ENCODE measurements at places on chromosomes 4 and X.

- DNase-seq: no peak
These were observed 12.6 kb downstream of the DGKQ start for GRCh38 chr4:960636-961350.

- DNase-seq: no peak
These were observed 44.5 kb downstream of the DTHD1 start for GRCh38 chr4:36325926-36326325.

DNA sequence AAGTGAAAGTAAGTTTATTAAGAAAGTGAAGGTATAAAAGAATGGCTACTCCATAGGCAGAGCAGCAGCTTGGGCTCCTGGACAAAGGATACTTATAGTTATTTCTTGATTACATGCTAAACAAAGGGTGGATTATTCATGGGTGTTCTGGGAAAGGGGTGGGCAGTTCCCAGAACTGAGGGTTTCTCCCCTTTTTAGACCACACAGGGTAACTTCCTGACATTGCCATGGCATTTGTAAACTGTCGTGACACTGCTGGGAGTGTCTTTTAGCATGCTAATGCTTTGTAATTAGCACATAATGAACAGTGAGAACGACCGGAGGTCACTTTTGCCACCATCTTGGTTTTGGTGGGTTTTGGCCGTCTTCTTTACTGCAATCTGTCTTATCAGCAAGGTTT lies 557.6 kb downstream of the SPRY1 start:
- DNase-seq: no peak

DNA sequence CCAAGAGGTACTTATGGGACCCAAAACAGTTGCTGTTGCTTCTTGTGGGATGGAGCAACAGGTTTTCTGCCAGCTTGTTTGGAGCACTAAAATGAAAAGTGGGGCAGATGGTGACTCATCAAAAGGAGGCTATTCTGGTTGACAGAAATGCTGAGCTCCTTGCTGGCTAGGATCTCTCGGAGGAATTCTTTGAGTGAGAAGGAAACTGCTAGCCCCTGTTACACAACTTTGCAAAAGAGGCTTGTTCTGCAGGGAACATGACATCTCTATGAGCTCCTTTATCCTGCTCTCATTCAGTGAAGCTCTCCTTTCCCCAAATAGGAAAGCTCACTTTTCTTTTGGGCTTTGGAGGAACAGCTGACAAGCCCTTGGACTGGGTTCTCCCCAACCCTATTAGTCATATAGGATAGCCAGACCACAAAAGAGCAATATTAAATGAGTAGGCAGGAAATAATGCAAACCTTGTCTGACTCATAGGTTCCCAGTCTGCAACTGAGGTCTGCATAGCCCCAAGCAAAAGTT lies 108.3 kb downstream of the CDS1 start:
- no peak for DNase-seq

- no peak for DNase-seq
These were observed 115.5 kb downstream of the FNIP2 start for GRCh38 chr4:158884280-158884679.

- DNase-seq: no peak
These were observed 33.2 kb upstream of the MID1IP1 start for GRCh38 chrX:38768079-38768478.

- no peak for DNase-seq
These were observed 244.6 kb upstream of the TET2 start for GRCh38 chr4:104901961-104902605.

DNA sequence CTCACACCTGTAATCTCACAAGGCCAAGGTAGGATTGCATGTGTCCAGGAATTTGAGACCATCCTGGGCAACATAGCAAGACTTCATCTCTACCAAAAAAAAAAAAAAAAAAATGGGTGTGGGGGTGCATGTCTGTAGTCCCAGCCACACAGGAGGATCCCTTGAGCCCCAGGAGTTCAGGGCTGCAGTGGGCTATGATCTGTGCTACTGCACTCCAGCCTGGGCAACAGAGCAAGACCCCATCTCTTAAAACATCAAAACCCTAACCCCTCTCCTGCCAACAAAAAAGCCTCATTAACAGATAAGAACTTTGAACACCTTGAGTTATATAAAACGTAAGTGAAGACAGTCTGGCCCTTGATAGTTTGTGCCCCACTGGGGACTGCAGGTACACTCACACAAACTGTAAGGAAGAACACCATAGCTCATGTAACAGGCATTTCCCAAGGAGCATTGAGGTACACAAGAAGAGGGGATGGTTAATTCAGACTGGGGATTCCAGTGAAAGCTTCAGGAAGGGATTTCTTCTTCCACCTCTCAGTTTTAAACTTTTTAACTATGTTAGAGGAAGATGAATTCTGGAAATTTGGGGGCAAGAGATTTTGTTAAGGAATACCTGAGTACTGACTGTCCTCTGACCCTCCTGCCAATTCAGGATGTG lies 34.7 kb downstream of the RBPJ start:
- no peak for DNase-seq

DNA sequence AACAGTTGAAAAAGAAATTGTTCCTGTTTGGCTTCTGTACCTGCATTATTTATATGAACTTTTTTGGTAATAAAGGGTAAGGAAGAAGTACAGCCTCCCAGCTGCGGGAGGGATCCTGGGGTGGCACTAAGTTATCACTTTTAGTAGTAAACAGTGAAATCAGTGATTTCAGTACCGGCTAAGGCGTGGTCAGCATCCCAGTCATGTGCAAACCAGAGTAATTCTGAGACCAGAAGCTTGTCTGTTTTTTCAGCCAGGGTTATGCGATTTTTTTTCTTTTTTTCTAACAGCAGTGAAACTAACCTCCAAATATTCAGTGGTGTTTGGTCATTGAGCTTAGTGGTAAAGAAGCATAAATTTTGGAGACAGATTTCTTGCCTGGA lies 3.3 kb downstream of the EGF start:
- no peak for DNase-seq

DNA sequence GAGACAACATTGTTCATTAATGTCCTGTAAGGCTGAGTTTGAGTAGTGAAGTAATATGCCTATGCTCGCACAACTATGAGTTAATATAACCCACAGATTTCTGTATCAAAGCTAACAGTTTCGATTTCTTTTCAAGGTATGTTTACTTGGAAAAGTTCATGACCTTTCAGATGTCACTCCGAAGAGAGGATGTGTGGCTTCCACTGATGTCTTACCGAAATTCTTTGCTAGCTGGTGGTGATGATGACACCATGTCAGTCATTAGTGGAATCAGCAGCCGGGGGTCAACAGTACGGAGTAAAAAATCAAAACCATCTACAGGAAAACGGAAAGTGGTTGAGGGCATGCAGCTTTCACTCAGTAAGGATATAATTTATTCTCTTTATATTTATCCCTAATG lies 124.9 kb downstream of the STAG2 start:
- no peak for DNase-seq

GRCh38 chr4:182126603-182127002 lies 116.6 kb upstream of the TENM3 start:
- no peak for DNase-seq

GRCh38 chrX:3609810-3610209 lies 103.6 kb downstream of the PRKX start:
- no peak for DNase-seq

- no peak for DNase-seq
These were observed 166.5 kb upstream of the STS start for GRCh38 chrX:6980981-6981380.

- DNase-seq: no peak
These were observed 1054.9 kb upstream of the DIAPH2 start for GRCh38 chrX:95629737-95630136.

GRCh38 chrX:16765594-16765993 lies 20.7 kb upstream of the TXLNG start:
- DNase-seq: no peak

DNA sequence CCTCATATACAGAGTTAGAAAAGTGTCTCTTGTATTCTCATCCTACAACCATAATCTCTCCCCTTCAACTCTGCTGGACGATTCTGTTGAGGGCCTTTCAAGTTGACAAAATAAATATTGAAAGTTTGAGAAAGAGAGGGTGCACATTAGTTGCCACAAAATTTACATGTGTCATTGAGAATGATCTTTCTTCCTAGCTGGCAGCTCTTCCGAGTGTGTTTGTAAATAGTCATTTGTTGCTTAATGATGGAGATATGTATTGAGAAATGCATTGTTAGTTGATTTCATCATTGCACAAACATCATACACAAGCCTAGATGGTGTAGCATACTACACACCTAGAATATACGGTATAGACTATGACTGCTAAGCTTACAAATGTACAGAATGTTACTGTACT lies 632.8 kb upstream of the AMOT start:
- no peak for DNase-seq

DNA sequence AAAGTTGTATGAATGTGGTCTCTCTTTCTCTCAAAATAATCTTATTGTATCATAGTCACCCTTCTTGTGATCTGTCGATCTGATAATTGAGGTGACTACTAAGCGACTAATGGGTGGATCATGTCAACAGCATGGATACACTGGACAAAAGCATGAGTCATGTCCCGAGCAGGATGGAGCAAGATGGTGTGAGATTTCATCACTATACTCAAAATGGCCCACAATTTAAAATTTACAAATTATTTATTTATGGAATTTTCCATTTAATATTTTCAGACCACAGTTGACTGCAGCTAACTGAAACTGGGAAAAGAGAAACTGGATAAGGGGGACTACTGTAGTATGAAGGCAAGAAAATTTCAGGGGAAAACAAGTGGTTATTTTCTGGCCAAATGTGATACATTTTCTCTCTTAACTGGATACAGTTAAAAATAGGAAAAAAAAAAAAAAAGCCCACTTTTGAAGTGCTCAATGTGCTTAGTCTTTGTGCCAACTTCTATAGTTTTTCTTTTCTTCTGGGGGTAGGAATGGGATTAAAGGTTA lies 25.3 kb downstream of the FAM241A start:
- DNase-seq: no peak

DNA sequence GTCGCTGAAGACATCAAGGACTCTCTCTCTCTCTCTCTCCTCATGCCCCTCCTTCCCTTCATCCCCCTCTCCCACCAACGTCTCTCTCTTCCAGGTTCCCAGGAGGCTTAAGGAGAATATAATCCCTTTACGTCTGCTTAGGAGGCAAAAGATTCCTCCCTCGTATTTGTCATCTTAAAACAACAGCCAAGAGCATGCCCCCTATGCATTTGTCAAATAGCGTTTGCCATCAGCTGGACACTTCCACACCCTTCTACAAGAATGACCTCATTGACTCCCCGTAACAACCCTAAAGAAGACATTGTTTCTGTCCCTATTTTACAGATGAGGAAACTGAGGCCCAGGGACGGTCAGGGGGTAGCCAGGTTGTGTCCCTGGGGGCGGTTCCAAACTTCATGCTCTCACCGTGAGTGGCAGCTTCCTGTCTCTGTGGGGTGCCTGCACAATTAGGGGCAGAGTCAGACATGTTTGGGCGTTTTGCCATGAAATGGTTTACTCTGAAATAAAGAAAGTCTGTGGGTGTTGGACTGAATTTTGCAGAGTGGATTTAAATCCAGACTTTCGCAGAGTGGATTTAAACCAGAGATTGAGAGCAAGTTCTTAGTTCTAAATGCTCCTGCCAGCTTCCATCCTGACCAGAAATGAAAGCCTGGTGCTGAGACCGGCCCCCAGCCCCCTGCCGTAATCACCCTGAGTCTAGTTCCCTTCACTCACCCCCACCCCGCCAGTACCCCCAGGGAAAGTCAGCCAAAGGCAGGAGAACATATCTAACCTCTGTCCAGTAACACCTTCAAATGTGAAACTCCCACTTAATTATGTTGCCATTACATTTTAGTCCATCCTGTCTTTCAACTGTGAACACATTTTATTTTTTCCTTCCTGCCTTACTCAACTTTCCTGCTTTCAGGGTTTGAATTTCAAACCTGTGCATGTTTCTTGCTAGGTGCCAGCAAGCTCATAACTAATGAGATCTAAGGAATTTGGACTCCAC lies 44.3 kb upstream of the TBL1X start:
- no peak for DNase-seq

DNA sequence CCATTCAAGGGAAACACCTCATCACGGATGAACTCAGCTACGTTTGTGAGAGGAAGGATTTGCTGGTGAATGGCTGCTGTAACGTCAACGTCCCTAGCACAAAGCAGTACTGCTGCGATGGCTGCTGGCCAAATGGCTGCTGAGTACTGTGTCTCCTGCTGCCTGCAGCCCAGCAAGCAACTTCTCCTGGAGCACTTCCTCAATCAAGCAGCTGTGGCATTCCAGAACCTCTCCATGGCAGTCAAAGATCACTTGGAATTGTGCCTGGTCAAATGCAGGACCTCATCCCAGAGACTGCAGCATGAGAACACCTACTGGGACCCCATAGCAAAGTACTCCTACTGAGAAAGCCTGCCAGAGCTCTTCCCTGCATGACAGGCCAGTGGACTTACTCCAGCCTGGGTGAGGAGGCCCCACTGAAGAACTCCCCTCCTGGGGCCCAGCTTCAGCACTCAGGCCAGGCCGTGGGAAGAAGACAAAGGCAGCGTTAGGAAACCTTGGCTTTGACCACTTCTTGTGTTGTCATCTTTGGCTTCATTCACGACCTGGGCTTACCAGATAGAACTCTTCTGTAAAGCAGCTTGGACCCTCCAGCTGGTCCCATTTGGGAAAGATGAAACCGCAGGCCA lies 244.3 kb downstream of the RBMX2 start:
- DNase-seq: no peak

GRCh38 chr4:101958547-101958946 lies 168.0 kb downstream of the BANK1 start:
- no peak for DNase-seq

GRCh38 chrX:3346501-3347259 lies at the start of gene MXRA5:
MXRA5 (minus strand) TSS chrX:3346652; CDS start chrX:3343833, 2,819 bp downstream.
- DNase-seq: no peak

DNA sequence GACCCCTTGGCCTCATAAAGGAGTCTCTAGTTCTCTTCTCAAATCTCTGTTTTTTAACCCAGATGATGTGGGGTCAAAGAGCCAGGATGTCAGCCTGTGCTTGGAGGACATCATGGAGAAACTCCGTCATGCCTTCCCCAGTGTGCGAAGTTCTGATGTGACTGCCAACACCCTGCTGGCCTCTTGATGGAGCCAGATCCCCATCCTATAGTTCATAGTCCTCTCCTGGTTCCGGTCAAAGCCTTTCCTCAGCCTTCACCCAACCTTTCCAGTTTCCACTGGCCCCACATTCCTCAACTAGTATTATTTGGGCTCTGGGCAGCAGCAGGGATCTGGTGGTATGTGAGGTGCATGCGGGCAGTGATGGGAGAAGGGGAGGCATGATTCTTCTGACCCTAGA lies 30.7 kb downstream of the TAF7L start:
- no peak for DNase-seq

- DNase-seq: no peak
These were observed 2451.8 kb downstream of the PCDH7 start for GRCh38 chr4:33171873-33172525.

- no peak for DNase-seq
These were observed 167.6 kb downstream of the DKK2 start for GRCh38 chr4:106868381-106869035.

DNA sequence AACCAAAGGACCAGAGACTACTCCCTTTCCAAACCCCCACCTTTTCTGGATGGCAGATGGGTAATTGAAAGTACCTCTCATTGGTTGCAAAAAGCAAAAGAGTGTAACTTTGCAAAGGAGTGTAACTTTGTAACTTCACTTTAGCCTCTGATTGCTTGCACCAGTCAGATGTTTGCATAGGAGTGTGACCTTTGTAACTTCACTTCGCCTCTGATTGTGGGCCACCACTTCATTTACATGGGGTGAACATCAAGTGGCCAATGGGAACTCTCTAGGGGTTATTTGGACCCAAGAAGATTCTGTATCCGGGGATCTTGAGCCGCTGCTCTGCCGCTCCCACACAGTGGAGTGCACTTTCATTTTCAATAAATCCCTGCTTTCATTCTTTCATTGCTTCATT lies 9.9 kb upstream of the SLC25A43 start:
- DNase-seq: no peak

GRCh38 chr4:186813377-186814068 lies 89.9 kb upstream of the FAT1 start:
- no peak for DNase-seq

GRCh38 chr4:187312299-187312698 lies 588.6 kb upstream of the FAT1 start:
- no peak for DNase-seq
